NCI-H1105 treated with DMSO at 0.1 percent for 48 hours (cell line): ENCODE measurements at places on chromosomes 7 and 10.

DNA sequence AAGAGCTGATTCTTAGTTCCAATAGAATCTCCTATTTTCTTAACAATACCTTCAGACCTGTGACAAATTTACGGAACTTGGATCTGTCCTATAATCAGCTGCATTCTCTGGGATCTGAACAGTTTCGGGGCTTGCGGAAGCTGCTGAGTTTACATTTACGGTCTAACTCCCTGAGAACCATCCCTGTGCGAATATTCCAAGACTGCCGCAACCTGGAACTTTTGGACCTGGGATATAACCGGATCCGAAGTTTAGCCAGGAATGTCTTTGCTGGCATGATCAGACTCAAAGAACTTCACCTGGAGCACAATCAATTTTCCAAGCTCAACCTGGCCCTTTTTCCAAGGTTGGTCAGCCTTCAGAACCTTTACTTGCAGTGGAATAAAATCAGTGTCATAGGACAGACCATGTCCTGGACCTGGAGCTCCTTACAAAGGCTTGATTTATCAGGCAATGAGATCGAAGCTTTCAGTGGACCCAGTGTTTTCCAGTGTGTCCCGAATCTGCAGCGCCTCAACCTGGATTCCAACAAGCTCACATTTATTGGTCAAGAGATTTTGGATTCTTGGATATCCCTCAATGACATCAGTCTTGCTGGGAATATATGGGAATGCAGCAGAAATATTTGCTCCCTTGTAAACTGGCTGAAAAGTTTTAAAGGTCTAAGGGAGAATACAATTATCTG is 1.6 kb downstream of the LRRTM3 start:
- no peak for DNase-seq

GRCh38 chr10:78316451-78316931 is 282.8 kb downstream of the RPS24 start:
- DNase-seq = no peak

GRCh38 chr7:66371096-66371824 is 166.1 kb downstream of the TPST1 start:
- no peak for DNase-seq

- no peak for DNase-seq
These were observed 21.9 kb upstream of the SFTPA1 start for GRCh38 chr10:79588800-79589199.

GRCh38 chr7:142863891-142864685 is 9.2 kb downstream of the EPHB6 start:
- DNase-seq = no peak

GRCh38 chr10:110036640-110037039 is 28.9 kb downstream of the ADD3 start:
- DNase-seq = no peak

DNA sequence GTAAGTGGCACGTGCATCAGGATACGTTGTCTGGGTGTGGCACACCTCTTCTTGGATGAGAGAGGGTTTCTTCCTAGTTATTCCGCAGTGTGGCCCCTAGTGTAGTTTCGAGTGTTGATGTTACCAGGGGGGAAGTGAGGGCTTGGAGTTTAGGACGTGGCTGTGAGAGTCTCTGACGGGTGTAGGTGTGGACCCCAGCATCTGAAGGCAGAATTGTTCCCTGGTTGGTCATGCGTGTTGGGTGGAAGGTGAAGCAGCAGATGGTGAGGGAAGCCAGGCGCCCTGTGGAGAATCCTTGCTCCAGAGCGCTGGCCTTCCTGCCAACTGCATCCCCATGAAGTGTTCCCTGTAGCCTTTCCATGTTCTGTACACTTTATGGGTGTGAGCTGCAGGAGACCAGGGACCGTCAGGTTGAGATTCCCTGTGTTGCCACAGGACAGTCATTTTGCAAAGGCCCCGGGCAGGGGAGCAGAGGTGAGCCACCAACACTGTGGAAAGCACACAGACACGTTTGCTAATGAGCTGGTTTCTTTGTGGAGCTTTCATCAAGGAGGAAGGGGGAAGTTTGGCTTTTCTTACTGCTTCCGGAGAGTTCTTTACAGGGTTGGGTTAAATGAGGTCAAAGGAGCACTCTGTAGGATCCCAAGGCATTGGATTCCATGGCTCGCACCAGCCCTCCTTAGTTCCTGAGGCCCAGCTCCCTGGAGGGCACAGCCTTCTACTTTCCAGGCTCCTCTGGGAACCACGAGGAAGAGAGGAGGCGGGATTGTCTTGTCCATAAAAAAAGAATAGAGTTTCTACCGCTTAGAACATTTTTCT is 32.0 kb downstream of the TSPAN14 start:
- no peak for DNase-seq

DNA sequence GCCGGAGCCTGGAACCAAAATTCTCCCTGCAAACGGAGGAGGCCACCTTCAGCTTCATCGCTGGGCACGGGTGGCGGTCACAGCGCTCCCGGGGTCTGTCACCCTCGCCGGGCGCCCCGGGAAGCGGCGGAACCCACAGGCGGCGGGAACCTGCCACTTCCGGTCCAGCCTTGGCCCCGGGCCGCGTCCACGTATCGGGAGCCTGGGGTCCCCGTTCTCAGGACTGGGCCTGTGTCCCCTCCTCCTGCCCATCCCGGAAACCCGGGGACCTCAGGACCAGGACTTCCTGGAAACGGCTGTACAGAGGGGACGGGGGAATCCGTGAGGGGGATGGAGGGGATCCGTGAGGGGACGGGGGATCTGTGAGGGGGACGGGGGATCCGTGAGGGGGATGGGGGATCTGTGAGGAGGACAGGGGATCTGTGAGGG is 25.4 kb downstream of the PDGFA start:
- DNase-seq = no peak

- DNase-seq = no peak
These were observed 58.6 kb upstream of the PRSS1 start for GRCh38 chr7:142690554-142691182.

DNA sequence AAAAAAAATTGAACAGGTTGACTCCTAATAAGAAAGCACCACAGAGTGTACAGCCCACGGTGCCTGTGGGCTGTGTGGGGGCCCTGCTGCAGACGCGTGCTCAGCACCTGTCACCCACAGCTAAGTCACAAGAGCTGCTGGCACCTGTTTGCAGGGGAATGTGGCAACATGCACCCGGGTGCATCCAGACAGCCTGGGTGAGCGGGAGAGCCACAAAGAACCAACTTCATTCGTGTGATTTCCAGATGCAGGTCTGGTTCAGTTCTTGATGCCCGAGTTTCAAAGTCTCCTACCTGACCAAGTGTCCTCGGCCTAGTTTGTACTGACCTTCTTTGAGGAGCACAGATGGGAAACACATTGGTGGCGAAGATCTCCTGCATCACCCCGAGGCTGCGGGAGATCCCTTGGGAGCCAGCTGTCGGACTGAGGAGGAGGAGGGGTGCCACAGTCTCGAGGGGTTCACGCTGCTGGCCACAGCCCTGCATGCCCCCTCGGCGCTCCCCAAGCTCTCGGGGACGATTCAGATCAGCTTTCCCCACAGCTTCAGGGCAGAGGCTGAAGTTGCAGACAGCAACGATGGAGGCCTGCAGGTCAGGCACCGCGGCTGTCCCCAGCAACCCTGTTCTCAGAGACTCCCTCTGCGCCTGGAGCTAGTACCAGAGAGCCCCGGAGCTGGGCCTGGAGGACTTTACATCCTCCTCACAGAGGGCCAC is 35.3 kb downstream of the AMZ1 start:
- DNase-seq = no peak

GRCh38 chr10:118321724-118322575 is 20.2 kb downstream of the FAM204A start:
- DNase-seq = no peak

- no peak for DNase-seq
These were observed 484.2 kb downstream of the PLXNA4 start for GRCh38 chr7:132092106-132092505.

- peak; percentile 73 for DNase-seq
These were observed 245.1 kb downstream of the DGKI start for GRCh38 chr7:137601642-137602041.

DNA sequence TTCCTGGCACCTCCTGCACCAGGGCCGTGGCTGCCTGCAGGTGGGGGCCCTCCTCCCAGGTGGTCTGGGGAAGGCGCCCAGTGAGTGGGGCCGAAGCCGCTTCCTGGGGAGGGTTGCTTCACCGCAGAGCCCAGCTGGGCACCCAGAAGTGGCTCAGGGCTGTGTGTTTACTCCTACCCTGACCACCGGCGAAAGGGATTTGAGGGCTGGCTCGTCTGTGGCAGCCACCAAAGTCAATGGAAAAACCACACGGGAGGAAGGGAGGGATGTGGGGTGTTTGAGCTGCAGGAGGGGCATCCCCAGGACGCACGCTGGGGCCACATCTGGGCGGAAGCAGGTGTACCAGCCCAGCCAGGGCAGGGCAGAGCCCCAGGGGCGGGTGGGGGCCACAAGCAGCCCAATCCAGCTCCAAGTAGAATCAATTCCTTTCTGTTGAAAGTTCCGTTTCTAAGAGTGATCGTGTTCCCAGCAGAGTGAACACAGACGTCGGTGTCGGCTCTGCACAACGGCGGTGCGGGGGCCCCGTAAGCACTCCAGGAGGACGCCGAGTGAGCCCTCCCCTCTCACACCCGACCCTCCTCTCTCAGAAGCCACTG is 69.9 kb downstream of the FOXL3 start:
- DNase-seq = no peak
